ENCODE measurements at places on chromosomes 3 and 15.

DNA sequence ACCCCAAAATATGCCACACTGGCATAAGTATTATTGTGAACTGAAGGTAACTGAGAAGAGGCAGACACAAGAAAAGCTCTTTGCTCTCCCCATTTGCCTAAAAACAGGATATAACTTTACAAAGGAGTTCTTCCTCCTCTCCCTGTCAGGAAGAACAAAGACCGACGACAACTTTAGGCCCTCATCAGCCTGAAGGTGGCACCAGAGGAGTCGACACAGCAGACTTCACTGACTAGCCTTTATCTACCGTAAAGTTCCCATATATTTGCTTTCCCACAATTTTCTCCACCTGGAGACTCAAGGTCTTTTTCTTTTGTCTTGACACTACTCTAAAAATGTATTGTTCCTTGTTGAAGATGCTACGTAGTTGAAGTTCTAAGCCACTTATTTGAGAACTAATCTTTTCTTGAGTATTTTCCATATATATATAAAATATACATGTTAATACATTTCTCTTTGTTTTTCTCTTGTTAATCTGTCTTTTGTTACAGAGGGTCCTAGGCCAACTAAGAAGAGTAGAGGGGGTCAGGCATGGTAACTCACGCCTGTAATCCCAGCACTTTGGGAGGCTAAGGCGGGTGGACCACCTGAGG lies 16.2 kb upstream of the XIRP1 start:
- no peak for DNase-seq

DNA sequence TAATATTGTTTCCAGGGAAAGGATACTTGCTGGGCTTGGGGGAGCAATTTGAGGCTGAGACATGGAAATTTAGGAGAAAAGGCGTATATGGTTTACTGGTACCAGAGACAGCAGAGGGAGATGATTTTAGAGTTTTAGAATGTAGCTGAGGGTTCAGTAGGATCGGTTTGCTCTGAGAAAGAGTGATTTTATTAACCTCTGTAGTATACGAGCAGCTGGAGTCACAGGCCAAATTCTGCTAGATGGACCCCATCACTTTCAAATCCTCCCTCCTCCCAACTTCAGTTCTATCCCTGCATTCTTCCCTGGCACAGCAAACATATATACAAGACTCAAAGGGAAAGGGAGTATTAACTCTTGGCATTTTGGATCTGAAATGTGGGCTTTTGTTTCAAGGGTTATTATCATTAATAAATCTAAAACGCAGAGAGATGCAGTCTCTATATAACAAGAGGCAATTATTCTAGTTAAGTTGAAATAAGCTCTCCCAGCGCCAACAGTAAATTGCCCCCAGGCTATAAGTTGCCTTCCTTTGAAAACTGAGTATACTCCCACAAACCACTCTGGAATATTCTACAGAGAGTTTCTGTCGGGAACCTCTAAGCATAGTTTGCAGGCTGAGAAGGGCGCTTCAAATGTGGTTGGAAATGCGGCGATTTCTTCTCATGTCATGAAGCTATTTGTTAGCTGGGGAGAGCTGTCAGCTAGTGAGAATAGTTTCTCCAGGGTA lies 5.4 kb downstream of the CRABP1 start:
- DNase-seq, result no peak

DNA sequence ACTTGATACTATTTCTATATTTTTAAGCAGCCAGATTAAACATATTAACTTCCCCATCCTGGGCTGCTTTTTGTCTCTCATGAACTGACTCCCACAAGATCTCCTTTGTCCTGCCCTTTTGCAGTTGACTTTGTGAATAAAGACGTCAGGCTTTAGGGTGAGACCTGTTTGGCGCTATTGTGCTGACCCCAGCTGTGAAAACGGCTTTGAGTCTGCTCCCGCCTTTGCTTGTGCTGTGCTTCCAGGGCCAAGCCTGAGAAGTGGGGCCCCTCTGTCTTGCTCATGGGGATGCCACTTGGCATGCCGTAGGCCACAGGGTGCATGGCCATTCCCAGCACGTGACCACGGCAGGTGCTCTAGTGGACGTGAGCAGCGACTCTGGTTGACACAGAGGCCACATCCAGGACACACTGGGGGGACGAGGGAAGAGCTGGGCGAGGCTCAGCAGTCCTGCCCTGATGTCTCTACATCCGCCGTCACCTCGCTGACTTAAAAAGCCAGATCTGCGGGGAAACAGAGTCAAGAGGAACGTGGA lies 268.9 kb upstream of the LYSMD4 start:
- no peak for DNase-seq

- no peak for DNase-seq
These were observed 5.2 kb upstream of the NOX5 start for GRCh38 chr15:69009341-69009740.

DNA sequence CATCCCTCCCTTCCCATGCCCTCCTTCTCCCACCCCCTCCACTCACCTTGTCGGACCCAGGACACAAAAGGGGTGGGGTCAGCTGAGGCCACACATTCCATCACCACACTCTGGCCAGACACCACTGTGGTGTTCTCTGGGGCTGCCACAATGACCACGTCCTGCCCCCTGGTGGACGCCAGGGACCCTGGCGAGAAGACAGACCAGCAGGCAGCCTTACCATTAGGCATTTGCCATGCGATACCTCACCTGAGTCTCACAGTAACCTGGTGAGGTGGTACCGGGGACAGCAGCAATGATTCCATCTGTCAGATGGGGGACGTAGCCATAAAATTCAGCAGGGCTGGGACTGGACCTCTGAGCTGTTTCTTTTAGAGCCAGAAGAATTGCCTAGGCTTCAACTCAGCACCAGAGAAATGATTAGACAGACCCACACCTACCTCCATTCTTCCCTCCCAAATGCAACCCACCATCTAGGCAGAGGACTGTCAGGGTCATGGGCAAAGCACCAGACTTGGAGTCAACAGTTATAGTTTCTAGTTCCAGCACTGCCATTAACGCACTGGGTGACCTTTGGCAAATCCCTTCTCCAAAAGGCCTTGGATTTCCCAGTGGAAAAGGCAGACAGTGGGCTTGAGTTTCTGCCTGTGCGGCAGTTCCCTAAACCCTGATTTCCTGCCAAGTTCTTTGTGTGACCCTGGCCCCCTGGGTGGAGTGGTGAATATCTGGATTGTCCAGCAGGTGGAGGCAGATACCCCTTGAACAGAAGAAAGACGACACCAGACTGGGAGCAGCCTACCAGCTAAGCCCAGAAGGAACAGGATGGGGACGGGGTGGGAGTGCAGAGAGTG lies 21.8 kb downstream of the IGDCC4 start:
- no peak for DNase-seq

DNA sequence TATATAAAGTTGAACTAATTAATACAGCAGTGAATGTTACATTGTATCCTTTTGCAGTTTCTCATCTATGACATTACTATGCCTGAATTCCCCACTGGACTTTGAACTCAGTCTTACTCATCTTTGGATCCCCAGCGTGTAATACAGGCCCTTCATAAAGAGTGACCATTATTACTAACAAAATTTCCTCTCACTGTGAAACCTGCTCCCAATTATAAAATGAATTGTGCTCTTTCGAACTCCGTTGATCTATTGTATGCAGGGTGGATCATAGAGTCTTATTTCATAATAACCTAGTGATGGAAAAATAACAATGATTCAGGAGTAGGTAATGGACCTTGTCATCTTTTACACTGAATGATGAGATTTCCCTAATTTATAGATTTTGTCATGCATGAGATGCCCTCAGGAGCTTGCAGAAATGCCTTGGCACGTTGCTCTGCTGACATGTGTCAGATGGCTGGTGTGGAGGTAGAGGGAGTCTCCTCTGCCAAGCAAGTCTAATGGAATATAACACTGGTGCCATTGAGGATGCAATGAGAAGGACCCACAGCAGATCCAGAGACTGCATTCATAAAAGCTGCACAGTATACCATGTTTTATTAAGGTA lies 25.5 kb downstream of the B3GNT5 start:
- DNase-seq, result no peak

All from activated CD8-positive, alpha-beta memory T cell treated with anti-CD3 and anti-CD28 coated beads for 1 hour (primary cell).